ENCODE measurements at places on chromosomes 3 and 15.
A peak's percentile ranks its signal among the peaks of the same experiment; 100 is the strongest.

- DNase-seq: peak; percentile 46
Measured at GRCh38 chr3:190883973-190884832, 21.7 kb upstream of the GMNC start.

- no peak for DNase-seq
Measured at GRCh38 chr3:172150913-172151650, 111.7 kb downstream of the FNDC3B start.

- peak; percentile 7 for DNase-seq
Measured at GRCh38 chr15:93997071-93997658, 234.2 kb upstream of the MCTP2 start.

DNA sequence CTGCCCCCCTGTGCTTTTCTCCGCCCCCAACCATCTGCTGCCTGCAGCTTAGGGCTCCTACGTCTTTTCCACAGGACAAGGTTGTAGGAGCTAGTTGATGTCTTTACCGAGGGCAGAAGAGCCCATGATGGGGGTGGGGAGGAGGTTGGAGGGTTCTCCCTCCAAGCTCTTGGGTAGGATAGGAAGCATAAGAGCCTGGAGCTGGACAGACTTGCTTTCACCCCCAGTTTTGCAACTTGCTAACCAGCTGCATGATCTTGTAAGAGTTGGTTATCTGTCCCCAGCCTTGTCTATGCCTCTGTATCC, 856 bp downstream of the ABCF3 start:
- no peak for DNase-seq

DNA sequence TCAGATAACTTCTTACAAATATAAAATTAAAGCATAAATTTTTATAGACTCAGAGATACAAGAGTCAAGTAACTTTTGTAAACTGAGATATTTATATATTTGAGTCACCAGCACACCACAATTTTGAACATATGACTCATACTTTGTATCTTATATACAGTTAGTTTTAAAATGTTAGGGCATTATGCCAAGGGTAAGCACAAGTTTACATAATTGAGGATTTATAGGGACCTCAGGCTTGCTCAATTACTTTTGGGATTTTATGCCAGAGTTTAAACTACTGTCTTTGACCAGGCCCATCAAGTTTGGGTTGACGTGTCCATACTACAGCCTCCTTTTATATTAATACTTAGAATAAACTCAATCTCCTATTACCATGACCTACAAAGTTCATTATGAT, 7.4 kb upstream of the FGF7 start:
- DNase-seq: peak; percentile 32

DNA sequence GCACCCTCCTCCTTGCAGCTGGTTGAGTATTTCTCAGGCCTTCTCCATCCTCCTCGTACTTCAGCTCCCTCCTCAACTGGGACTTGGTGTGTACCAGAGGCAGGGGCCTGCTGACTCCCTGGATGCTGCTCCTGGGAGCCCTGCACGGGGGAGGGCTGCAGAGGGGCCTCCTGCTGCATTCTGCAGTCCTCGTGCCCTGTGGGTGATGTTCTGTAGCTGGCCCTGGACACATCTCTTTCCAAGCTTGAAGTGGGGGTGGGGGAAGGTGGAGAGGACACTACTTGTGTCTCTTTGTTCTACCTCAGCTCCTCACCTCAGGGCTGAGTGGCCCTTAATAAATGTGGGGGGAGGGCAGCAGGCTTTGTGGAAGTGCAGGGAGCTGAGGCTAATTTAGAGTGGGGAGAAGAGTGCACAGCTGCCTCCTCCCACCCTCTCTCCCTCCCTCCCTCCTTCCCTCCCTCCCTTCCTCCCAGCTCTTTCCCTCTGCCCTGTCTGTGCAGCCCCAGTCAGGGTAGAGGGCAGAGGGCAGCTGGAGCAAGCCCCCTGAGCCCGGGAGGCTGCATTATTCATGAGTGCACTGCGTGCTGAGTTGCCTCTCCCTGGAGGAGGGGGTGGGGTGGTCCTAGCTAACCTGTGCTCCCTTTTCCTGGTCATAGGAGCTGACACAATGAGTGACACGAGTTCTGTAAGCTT, 3.7 kb upstream of the GRM2 start:
- DNase-seq: no peak

DNA sequence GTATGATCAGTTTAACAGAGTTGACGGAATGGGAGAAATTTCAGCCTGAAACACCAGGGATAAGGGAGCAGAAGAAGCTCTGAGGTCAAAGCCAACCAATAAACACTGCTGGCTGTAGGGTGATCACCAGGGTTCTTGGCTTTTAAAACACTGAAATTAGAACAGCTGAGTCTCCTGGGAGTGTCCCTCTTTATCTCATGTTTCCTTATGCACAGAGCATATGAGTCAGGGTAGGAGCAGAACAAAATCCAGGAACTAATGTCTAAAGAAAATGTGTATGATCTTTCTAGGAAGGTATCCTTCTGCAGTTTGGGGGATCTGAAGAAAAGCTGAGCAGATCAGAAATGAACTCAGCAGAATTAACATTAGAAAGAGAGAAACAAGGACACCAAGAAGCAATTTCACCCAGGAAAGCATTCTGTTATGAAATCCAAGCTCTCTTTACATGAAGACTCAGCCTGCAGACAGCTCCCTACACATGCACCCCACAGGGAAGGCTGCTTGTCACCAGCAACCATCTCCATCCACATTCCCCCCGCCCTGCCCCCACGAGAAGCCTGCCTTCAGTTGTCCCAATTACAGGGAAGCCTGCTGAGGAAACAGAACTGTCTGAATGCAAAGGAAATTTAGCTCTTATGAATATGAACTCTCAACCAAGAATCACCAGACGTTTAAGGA, 469.7 kb downstream of the PDCD6IP start:
- DNase-seq: peak; percentile 10

DNA sequence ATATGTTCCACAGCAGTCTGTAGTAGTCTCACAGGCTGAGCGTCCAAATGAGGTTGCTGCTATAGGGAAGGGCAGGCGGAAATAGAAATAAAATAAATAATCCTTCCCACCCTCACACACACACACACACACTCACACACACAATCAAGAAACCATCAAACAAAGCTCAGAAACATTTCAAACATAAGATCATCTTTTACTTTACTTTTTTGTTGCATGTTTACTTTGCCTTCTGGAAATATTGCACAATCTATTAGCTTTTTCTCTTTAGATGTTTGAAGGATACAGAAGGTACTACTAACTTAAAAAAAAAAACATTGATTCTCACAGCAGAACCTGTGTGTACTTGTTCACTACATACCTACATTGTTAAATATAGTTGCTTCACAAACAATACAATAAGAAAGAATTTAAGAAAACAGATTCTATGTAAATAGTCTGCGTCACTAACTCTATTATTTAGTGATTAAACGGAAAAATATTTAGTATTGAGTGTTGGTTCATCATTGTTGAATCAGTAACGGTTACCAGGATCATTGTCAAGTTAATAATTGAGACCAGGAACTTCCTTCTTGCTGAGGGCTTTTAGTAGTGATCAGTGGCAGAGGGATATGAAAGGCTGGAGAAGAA, 20.5 kb downstream of the ALCAM start:
- DNase-seq: no peak

GRCh38 chr15:31013863-31014607, 22.6 kb upstream of the MTMR10 start:
- no peak for DNase-seq

- DNase-seq: peak; percentile 82
Measured at GRCh38 chr3:73624821-73625665, at the start of gene PDZRN3. Gene PDZRN3, minus strand, starts transcription at chr3:73624941.

- DNase-seq: no peak
Measured at GRCh38 chr3:44301746-44302145, 36.8 kb upstream of the TCAIM start.

- DNase-seq: no peak
Measured at GRCh38 chr3:142735462-142735861, 11.6 kb downstream of the TRPC1 start.
